ENCODE measurements at places on chromosomes 13 and 19.
A peak's percentile ranks its signal among the peaks of the same experiment; 100 is the strongest.

DNA sequence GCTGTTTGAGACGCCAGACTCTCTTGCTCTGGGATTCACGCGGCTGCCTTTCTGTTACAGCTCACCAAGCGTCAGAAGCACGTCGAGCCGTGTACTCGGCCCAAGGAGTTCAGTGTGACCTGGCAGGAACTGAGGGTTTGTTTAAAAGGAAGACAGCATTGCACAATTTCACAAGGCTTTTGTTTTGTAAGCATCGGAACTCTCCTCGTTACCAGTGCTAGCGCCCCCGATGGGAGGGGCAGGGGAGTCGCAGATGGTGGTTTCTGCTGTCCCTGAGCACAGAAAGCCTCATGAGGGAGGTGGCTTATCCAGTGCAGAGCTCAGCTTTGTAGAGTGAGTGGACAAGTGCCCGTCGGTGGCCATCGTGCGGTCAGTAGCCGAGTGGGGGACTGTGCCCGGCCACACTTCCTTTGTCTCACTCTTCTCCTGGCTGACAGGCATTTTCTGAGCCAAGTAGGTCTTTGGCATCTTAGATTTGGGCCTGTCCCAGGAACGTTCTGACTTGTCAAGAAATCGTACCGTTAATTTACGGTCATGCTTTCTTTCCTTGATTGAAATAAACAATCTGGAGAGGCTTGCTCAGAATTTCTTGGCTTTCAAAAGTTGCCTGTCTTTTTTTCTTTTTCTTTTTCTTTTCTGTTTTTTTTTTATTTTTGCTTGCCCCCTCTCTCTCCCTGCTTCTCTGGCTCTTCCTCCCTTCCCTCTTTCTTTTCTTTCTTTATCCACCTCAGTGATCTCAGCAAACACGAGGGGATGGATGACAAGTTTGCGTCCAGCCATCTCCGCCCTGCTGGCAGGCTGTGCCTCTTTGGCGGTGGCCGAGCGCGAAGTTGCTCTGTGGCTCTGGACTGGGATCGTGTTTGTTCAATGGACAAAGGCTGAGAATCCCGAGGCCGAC is 7.7 kb downstream of the KDM4B start:
- no peak for DNase-seq

GRCh38 chr13:85013006-85013405 is 786.2 kb downstream of the SLITRK6 start:
- DNase-seq = no peak

GRCh38 chr13:111919286-111919685 is 147.7 kb upstream of the SOX1 start:
- no peak for DNase-seq

- DNase-seq = no peak
Observed at GRCh38 chr19:1863328-1863637, at the start of gene KLF16. Gene KLF16 (minus strand): TSS chr19:1863579. CDS start chr19:1863497, 82 bp downstream.

DNA sequence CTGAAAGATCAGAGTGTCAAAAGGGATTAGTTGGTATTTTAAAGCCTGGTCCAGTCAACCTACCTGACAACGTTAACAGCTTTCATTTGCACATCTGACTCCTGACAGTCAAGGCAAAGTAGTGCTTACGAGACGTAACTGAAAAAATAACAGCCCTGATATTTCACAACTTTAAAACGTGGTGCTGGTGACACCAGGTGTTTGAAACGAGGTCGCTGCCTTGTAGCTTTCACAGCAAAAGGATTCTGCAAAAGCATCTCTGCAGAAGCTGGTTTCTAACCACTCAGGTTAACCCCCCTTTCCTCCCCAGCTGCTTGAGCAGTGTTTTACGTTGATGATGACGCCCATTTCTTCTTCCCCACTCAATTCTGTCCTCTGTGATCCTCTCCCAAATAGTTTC is 23.3 kb downstream of the GGACT start:
- no peak for DNase-seq

- peak; percentile 24 for DNase-seq
Observed at GRCh38 chr19:50967929-50968715, 1.3 kb downstream of the KLK6 start.

DNA sequence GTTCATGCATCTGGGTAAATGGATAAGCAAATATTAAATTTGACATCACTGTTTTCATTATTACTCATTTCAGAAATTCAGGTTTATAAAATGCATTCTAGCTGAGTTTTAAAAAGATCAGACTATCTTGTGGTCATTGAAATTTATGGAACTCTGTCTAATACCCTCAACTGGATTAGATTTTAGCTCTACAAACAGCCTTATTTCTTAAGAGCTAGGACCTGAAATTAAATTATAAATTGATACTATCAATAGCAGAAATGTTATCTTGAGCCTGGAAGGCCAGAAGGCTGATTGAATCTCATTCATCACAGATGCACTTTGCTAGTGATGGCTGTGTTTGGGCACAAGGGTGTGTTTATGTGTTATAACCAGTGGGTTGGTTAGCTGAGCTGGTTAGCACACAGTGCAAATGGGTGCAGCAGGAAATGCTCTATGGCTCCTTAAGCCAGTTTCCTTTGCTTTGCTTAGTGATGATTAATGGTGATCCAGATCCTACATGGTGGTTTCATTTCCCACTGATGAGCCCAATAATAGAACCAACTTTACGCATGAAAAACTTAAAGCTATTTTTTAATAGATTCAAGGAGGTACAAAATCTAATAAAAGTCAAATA is 310.8 kb upstream of the KLF12 start:
- DNase-seq = peak; percentile 32

GRCh38 chr13:37118016-37118415 is 12.6 kb upstream of the CSNK1A1L start:
- DNase-seq = no peak

- no peak for DNase-seq
Observed at GRCh38 chr13:35470671-35471661, 5.5 kb downstream of the MAB21L1 start.

GRCh38 chr13:71866335-71867130 is 471 bp downstream of the DACH1 start:
- DNase-seq = no peak
